Hepatocyte (in vitro differentiated cells): ENCODE measurements at places on chromosomes 2 and 18. TPM values are rescaled to one million over a fixed set of nuclear protein-coding genes. Genes with fewer than 3 reads are reported as not detected.

DNA sequence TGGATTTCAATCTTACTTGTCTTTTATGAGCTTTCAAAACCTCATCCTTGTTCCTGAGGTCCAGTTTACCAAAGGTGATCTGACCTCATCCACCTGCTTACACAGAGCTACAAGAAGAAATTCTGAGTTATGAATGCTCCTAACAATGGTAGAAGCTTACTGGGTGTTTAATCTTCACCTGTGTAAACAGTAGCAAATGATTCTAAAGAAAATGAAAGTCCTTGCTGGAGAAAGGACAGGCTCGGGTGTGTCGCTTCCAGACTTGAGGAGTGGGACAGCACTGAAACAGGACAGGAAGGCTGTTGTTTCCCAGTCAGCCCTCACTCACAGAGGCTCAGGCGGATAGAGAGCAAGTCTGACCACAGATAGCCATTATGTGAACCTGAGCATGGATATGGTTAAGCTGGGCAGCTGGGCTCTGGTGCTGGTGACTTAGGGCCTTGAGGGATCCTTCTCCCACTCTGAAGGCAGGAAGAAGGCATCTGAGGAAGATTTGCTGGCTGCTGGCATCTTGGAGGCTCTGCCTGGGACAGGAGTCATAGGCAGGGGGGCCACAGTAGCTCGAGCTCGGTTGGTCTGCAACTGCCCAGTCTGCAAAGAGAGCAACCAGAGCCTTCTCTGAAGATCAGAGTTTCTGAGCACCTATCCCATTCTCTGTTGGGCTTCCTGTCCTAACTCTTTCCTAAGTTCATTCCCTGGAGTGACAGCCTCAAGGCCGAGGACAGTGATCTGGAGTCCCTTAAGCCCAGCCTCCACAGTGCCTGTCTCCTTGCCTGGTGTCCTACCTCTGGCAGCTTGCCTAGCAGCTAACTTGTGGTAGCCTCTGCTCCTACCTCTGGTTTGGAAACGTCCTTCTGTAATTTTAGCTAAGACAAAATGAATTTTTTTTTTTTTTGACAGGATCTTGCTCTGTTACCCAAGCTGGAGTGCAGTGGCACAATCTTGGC lies 4.0 kb downstream of the DOK1 start:
- DNase-seq: no peak

GRCh38 chr2:197130318-197130717 lies 180.3 kb downstream of the ANKRD44 start:
- no peak for DNase-seq

DNA sequence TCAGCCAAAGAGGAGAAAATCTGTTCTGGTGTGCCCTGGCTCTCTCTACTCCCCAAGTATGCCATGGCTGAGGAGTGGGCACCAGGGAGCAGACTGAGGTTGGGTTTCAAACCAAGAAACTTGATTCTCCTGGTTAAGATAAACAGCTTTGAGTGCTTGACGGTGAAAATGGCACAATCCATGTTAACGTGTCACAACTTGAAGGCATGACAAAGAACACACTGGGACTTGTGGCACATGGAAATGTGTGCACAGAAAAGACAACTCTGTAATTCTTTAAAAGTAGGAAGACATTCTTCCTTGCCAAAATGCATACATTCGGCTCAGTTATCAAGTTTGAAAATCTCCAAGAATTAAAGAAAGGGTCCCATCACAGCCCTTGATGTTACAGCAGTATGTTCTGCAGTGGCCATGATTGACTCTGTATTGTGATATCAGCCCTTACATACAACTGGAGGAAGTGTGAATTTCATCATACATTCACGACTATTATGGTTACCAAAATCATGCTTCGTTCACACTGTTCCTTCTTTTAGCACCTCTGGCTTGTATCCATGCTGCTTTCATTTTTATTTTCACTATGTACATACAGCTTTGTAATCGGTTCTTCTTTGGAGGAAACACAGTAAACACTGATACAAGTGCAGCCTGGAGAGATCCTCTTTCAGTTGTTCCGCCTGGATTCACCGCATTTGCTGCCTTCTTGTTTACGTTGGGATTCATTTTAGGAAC lies 15.6 kb upstream of the ACTG2 start:
- DNase-seq: no peak

DNA sequence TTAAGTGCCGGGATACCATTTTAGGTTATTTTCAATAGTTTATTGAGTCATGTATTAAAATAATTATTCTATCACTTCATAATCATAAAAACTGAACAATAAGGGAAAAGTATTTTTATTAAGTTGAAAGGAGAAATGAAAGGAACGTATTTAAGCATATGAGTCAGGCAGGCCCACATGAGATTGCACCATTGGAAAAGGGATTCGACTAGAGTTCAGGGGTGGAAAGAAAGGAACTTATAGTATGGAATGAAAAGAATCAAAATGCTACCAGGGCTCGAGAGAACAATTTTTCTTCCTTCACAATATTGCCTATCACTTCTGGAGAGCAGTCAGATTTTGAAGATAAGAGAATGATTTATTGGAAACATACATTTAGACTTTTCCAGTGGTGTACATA lies 516.5 kb upstream of the NETO1 start:
- DNase-seq: no peak

GRCh38 chr2:196598412-196598811 lies 41.1 kb upstream of the CCDC150 start:
- no peak for DNase-seq

The HOXD9 gene
- total RNA-seq: 2.4 and 2.9 TPM in 2 replicates

The ANKRD30B gene
- total RNA-seq: not detected in 2 replicates

The CAPN10 gene
- total RNA-seq: 19.1 and 24.2 TPM in 2 replicates

The ID2 gene
- total RNA-seq: 910 and 1,089 TPM in 2 replicates

The DSG2 gene
- 98.1 and 105 TPM in 2 replicates for total RNA-seq
